Esophagus muscularis mucosa (tissue), 4 donors: ENCODE measurements at places on chromosomes 2 and 18. TPM values are rescaled to one million over a fixed set of nuclear protein-coding genes. Genes with fewer than 3 reads are reported as not detected.

Gene NAT8
- not detected for total RNA-seq

Gene VWC2L
- 0.11 TPM for total RNA-seq

DNA sequence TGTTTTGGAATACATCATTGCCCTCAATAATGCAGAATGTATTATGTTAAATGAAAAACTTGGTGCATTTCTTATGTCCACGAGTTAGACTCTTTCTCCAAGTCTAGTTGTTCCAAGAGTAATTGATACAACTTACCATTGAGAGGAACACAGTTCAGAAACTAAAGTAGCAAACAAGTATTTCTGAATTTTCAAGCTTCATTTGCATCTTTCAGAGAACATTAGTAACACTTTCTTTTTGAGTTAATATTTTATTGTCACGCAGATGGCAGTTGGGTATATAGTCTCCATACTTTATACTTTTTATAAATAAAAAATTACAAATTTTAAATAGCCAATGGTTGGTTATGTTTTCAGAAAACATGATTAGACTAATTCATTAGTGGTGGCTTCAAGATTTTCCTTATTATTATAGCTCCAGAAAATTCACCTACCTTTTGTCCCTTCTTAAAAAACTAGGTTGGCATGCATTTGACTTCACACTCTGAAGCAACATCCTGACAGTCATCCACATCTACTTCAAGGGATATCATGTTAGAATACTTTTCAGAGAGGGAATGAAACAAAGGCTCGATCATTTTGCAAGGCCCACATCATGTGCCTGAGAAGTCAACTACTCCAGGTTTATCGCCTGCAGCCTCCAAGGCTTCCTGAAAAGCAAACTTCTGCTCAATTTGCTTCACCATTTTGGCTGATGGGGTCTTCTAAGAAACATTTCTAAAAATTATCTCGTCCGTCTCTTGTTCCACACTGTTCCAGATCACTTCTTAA is 29.9 kb downstream of the LYPD6B start:
- no peak for DNase-seq

DNA sequence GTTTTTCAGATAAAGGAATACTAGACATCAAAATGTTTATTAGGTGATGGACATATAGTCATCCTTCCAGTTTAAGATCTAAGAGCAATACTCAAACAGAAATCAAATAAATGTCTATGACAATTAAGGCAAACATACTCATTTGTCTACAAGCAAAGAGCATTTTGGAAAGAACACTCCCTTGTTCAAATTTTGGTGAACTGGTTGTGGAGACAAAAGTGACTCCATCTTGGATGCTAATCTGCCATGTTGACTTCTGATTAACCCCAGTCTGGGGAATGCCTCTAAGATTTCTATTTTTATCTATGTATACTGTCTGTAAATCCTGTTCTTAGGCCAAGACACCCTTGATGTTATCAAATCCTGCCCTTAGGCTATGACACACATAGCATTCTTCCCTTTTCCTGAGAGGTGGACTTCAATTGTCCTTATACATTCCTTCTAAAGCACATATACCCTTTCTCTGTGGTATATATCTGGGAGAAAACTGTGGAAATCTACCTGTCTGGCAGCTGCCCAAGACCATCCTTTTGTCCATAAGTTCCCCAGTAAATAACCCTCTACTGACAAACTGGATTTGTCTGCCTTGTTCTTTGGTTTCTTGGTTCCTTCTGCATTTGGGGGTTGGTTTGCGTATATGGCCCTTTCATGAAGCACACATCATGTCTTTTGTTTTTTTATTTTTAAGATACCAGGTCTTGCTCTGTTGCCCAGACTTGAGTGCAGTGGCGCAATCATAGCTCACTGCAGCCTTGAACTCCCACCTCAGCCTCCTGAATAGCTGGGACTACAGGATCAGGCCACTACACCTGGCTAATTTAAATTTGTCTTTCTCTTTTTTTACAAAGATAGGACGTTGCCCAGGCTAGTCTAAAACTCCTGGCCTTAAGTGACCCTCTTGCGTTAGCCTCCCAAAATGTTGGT is 12.5 kb upstream of the PLEKHM3 start:
- no peak for DNase-seq

- DNase-seq = no peak
Measured at GRCh38 chr2:190354003-190354690, 10.8 kb downstream of the INPP1 start.

- DNase-seq = no peak
Measured at GRCh38 chr18:45635893-45636509, 20.7 kb downstream of the SLC14A2 start.
